ENCODE measurements at places on chromosomes 12 and 14.

DNA sequence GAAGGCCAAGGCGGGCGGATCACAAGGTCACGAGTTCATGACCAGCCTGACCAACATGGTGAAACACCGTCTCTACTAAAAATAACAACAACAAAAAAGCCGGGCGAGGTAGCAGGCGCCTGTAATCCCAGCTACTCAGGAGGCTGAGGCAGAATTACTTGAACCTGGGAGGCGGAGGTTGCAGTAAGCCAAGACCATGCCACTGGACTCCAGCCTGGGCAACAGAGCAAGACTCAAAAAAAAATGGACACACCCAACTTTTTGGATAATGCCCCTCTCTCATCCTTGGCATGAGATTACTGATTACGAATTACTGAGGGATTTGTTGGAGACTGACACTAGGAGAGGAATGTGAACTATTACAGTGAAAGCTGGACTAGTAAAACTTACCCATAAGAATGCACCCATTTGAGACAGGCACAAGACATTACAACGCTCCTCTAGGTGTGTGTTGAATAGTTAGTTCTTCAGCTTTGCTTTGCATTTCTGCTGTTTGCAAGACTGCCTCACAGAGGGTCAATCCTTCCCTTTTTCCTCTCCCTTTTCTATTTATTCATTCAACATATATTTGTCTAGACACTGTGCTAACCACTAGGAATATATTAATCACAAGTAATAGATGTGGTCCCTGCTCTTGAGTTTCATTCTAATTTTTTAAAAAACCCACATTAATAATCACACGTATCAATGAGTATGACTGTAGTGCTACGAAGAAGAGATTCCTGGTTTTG, 46.0 kb upstream of the OR5AU1 start:
- no peak for DNase-seq

DNA sequence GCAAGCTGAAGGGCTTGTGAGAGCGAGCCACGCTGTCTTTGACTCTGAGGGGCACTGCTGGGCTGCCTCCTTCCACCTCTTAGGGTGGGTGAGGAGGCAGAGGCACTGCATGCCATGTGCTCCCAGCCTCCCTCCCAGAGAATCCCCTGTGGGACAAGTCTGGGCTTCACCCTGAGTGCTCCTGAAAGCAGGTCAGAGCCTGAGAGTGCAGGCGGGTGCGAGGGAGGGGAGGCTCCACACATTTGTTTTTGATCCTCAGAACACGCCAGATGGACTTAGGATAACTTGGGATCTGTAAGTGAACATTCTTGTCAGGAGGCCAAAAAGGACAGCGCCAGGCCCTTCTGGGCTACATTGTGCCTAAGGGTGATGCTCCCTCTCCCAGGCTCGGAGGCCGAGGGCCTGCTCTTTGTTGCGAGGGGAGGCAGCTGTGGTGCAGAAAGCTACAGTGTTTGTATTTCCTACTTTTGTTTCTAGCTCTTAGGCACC, 155.4 kb downstream of the TMX1 start:
- peak; percentile 74 for DNase-seq

GRCh38 chr14:33184587-33184986, 245.9 kb downstream of the NPAS3 start:
- DNase-seq: no peak

GRCh38 chr14:105738638-105739037, 212.3 kb downstream of the TMEM121 start:
- no peak for DNase-seq

DNA sequence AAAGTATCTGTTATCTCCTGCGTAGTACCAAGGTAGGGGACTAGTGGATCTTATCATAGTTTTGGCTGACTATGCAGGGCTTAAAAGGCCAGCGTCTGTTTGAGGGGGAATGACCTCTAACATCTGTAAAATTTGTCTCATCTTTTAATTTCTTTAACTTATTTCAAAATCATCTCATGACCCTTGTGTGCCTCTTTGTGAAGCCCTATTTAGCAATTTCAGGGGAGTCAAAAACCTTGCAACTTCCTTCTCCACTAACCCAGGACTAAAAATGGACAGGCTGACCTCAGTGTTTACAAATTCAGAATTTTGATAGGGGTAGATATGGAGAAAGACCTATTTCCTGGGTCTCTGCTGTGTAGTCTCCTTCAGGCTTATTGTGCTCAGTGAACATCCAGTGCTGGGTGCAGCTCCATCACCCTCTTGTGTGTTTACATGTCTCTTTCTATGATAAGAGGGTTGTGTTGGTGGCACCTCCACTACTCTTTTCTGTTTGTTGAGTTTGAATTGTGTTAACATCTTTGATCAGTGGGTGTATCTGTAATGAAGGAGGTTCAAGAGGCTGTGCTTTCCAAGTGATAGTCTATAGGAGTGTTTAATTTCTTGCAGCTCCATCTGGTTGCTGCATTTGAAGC, 14.3 kb downstream of the NECAP1 start:
- no peak for DNase-seq

- no peak for DNase-seq
Observed at GRCh38 chr14:105852378-105853088, 326.1 kb downstream of the TMEM121 start.

- DNase-seq: no peak
Observed at GRCh38 chr12:81499809-81500208, 259.3 kb downstream of the PPFIA2 start.

DNA sequence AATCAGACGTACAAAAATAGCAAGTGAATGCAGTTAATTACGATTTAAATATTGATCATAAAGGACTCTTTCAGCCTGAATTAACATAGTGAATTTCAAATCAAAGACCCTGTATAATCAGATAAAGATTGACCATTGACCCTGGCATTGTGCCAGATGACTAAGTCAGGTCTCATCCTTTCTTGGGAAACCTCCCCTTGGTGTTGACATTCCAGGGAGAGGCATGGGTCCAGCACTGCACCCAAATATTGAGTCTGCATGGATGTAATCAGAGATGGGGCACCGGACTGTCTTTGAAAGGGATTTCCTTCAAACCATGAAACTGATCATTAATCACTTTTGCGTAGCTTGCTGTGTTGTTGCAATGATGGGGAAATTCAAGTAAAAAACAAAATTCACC, 1138.2 kb downstream of the BCL11B start:
- DNase-seq: no peak

DNA sequence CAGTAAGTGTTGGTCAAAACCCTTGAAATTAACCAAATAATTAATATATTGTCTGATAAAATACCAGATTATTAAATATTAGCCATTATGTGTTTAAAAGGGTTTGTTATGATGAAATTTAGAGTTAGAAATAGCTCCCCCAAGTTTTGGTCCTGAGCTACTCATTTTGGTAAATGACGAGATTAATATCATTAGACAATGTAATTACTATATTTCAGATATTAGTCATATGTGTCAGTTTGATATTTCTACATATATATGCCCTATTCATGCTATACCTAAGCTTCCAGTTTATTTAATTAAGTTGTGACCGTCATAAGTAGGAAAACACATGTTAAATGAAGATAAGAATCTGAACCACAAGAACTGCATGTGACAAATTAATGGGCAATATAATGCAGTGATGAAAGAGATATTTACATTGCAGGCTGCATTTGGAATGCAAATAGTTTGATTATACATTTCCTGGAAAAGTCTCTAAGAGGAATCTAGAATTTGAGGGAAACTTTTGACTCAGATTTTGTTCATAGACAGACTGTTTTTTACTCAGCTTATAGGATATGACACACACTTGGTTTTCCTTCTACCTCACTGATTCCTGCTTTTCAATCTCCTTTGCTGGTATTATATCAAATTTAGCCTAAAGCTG, 70.5 kb downstream of the TBC1D30 start:
- no peak for DNase-seq

- DNase-seq: no peak
Observed at GRCh38 chr12:85823436-85824180, 12.6 kb downstream of the RASSF9 start.

DNA sequence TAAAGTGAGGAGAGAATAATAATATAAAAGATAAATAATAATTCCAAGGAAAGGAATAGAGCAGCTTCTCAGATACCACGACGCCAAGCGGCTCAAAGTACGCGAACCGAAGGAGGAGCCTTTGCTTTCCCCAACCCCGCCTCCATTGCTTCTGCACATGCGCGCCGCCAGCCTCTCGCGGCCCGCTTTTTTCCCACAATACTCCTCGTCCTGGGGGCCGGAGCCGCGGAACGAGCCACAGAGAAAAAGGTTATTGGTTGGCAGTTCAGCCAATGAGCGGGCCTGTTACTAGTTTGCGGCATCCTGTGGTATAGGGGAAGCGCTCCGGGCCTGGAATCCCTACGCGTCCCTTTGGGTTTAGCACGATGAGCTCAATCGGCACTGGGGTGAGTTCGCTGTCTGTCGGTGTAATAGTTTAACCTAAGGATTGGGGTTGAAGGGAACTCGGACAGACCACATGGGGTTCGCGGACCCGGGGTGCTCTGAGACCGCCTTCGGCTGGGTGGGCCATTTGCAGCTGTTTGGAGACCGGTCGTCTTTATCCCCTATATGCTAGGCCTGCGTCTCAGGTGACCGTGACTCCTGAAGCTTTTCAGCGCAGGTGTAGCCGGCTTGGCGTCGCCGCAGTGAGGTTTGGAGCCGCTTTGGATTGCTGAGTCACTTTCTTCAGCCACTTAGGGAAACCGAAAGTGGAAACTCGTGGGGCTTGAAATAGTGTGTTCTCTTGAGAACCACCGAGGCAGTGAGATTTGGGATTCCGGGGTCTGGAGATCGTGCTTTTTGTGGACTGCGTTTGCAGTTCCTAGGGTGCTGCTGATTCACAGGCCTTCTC, at the start of gene PSMA3:
Gene PSMA3, plus strand, starts transcription at position 288 of the 832 bp plus-strand sequence. Its CDS starts 78 bp downstream, at position 366.
- DNase-seq: peak; percentile 77

DNA sequence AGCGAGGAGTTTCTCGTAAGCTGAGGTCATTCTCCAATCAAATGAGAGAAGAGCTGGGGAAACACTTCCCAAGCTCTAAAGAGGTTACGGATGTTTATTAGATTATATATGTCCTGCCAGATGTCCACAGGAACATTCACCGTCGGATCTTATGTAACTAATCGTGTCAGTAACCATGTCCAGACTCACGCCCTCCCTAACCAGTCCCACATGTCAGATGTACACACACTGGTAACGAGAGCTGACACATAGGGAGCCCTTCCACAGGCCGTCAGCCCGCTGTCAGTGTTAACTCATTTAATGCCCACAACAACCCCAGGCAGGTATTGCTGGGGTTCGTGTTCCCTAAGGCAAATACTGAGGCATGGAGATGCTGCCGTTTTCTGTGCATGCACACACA, 223.7 kb upstream of the RTL1 start:
- no peak for DNase-seq

Measured in AG04449 (cell line).